Left renal pelvis (tissue), 4 donors: ENCODE measurements at places on chromosomes 4 and X. TPM values are rescaled to one million over a fixed set of nuclear protein-coding genes. Genes with fewer than 3 reads are reported as not detected.

Gene SNX25
- polyA plus RNA-seq = 25.5 TPM

Gene PPP2R3B
- 24.9 TPM for polyA plus RNA-seq

Gene FAM236D
- polyA plus RNA-seq = not detected

Gene AREG
- polyA plus RNA-seq = 0.20 TPM

Gene YIPF7
- polyA plus RNA-seq = 0.34 TPM

Gene GAGE1
- not detected for polyA plus RNA-seq

Gene CLIC2
- 4.0 TPM for polyA plus RNA-seq

Gene TLR8
- polyA plus RNA-seq = 0.41 TPM

Gene AADAT
- polyA plus RNA-seq = 23.7 TPM

Gene G3BP2
- 123 TPM for polyA plus RNA-seq

Gene UGT8
- 63.2 TPM for polyA plus RNA-seq

Gene MAGEB3
- not detected for polyA plus RNA-seq

GRCh38 chr4:108118505-108118904 is 50.2 kb downstream of the LEF1 start:
- DNase-seq = no peak

DNA sequence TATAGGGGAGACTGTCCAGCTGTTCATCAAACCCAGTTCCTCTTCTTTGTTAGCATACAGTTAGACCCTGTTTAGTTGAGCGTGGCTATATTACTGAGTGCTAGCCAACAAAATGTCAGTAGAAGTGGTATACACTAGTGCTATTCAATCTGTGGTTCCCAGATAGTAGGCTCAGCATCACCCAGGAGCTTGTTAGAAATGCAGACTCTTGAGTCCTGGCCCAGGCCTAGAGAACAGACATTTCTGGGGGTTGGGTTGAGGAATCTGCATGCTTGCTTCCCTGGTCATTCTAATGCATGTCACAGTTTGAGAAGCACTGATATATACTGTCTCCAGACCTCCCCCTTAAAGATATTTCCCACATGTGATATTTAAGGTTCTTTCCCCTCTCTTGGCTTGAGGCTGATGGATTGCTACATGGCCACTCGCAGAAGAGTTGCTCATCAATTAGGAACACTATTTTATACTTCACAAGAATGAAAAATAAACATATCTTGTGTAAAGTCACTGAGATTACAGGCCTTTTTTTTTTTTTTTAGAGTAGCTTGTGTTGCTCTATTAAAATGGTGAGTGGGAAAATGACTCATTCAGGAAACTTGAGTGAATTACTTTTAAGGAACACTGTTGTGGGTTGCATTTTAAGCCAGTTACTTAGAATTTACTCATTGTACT is 289.0 kb downstream of the STIM2 start:
- DNase-seq = no peak

DNA sequence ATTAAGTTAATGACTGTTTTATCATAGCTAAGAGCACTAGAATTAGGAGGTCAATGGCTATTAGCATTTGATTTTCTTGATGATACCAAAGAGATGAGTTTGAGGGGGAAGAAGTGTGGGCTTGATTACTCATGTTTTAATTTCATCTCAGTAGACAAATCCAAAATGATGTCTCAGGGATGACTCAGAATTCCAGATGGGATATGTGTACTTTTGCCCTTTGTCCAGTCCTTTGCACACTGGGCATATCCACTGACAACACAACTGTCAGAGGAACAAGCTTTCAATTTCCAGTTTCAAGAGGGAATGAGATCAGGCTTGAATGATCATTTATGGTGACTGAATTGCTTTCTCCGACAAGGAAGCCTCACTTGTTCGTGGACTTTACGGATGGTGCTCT is 325.3 kb upstream of the FTHL17 start:
- no peak for DNase-seq

GRCh38 chr4:136741468-136741867 is 790.8 kb downstream of the PCDH18 start:
- DNase-seq = no peak

- no peak for DNase-seq
These were observed 70.7 kb upstream of the TEX13C start for GRCh38 chrX:125248931-125249330.

DNA sequence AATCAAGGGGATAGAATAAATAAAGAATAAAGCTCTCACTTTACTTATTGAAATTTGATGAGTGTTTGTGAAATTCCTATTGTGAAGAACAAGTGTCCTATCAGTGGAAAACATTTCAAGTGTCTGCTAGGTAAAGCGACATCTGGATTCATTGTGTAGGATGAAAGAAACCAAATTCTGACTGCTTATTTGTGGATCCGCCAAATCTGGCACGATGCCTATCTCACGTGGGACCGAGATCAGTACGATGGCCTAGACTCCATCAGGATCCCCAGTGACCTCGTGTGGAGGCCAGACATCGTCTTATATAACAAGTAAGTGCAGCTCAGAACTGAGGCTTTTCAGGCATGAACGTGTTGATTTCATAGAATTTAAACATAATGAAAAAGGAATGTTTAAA is 1.9 kb downstream of the CHRNA9 start:
- DNase-seq = no peak

DNA sequence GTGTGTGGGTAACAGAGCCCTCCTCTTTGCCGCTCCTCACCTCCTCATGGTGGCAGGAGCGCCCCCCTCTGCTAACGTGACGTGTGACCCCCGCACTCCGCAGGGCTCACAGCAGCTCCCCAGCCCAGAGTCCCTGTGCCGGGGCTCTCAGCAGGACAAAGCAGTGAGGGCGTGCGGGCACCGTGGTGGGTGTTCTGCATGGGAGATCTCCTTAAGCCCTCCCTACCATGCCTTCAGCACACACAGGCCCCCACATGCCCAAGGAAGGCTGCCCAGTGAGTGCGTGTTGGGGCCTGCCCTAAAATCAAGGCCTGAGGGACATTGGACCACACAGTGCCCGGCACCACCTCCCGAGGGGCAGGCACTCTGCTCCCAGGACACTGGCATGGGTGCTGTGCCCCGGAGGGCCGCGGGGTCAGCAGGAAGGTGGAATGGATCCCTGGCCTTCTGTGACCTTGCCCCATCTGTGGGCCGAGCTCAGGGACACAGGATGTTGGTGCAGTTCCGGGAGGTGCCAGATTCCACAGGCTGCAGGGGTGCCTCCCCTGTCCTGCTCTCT is 10.1 kb downstream of the PSAPL1 start:
- no peak for DNase-seq

DNA sequence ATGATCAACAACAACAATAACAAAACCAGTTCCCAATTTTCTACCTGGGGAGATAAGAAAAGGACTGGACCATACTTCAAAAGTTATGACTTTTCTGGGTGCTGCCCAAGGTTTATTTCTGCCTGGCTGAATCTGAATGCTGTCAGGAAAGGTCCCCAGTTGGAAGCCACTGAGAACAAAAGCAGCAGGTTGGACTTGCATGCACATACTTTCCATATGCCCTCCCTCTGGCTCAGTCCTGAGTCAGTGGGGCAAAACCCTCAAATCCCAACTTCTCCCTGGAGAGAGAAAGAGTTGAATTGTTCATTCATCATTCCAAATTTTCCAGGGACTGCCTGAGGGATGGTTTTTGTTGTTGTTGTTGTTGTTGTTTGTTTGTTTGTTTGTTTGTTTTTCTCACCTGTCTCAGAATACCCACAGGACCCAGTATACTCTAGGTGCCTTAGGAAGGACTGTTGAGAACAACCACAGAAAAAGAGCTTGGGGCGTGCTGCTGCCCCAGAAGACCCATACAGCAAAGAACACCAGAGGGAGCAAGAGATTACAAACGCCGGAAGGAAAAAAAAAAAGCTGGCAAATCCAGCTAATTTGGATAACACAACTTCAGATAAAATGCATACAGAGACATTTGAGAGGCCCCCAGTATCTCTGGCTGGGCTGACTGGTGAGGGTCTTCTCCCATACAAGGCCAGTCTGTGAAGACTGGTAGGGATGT is 138.9 kb upstream of the INPP4B start:
- no peak for DNase-seq

DNA sequence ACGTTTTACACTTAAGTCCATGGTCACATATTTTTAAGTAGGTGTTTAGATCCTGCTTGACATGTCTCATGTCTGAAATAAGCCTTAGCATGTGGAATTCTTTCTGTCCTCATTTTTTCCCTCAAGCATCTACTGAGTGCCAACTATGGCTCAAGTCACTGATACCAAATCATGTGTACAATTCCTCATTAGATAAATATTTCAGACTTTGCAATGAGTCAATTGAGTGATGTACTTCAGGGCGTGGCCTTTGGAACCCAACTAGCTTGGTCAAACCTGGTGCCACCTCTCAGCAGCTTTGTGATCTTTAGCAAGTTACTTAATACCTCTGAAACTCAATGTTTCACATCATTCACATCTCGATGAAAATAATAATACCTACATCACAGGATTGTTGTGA is 12.6 kb upstream of the JADE1 start:
- DNase-seq = no peak

- DNase-seq = no peak
These were observed 687 bp upstream of the ZNF275 start for GRCh38 chrX:153333266-153333665.

DNA sequence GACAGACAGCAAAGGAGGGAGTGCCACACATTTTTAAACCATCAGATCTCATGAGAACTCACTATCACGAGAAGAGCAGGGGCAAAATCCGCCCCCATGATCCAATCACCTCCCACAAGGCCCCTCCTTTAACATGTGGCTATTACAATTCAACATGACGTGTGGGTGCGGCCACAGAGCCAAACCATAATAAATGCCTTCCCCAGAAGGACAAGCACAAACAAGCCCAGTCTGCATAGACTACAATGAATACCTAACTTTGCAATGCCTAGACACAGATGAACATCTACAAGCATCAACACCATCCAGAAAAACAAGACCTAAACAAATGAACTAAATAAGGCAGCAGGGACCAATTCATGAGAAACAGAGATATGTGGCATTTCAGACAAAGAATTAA is 12.3 kb downstream of the ETDA start:
- DNase-seq = no peak

DNA sequence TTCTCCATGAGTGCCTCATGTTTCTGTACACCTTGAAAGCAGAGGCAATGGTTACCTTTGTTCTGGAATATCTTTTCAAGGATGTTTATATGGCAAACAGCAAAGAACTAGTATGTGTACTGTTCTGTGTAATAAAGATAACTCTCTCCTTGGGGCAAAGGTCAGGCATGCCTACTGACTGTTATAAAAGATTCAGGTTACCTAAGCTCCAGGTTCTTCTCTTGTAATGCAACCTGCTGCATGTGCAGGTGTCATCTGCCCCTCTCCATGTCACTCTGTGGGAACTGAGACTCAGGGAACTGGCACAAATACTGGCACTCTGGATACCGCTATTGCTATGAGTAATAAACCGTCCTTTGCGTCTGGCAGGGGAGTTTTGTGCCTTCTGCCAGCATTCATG is 5.4 kb upstream of the TRPC3 start:
- no peak for DNase-seq

DNA sequence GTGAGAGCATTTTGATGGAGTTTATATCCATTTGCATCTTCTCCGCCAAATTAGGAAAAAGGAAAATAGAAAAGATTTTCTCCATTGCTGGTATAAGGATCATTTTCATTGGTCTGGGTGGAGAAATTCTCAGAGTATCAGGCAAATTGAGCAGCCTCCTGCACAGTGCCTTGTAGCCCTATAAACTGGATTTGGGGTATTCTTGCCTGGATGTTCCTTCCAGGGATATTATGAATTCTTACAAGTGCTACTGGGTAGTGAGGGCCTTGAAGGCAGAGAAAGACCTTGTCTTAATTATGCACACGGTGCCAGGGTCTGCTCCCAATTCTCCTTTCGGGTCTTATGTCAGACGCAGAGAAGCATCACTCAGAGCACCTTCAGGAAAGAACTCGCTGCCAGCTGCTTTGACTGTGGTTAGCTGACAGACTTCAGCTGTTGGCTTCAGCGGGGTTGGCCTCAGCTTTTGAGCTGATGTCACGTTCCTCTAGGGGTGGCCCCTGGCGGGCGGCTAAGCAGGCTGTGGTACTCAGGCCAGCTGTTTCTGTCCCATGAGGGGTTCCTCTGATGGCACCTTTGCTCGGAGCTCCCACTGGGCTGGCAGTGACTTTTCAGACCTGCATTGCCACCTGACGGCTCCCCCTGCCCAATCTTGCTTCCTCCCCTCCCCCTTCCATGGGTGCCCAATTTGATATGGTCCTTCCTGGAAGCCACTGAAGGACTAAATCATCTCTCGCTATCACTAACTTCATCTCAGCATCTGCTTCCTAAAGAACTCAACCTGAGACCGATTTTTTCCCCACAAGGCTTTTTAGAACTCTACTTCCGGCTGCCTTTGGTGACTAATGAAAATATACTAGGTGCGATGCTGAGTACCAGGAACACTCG is 519.5 kb downstream of the BCOR start:
- DNase-seq = no peak

- DNase-seq = no peak
These were observed 910.4 kb downstream of the RAB28 start for GRCh38 chr4:12573716-12574115.

- no peak for DNase-seq
These were observed 22.1 kb downstream of the TNIP2 start for GRCh38 chr4:2733844-2734574.

- no peak for DNase-seq
These were observed 81.9 kb downstream of the PJA1 start for GRCh38 chrX:69083361-69083760.

DNA sequence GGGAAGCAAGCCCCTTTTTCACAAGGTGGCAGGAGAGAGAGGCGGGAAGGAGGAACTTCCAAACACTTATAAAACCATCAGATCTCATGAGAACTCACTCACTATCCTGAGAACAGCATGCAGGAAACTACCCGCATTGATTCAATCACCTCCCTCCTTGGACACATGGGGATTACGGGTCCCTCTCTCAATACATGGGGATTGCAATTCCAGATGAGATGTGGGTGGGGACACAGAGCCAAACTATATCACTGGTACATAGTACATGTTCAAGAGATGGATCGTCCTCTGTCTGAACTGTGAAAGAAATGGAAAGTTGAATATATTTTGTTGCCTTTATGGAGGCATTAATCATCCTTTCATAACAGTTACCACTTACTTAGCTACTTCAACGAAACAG is 12.8 kb downstream of the EREG start:
- no peak for DNase-seq

GRCh38 chr4:167989815-167990214 is 102.5 kb upstream of the ANXA10 start:
- DNase-seq = no peak

DNA sequence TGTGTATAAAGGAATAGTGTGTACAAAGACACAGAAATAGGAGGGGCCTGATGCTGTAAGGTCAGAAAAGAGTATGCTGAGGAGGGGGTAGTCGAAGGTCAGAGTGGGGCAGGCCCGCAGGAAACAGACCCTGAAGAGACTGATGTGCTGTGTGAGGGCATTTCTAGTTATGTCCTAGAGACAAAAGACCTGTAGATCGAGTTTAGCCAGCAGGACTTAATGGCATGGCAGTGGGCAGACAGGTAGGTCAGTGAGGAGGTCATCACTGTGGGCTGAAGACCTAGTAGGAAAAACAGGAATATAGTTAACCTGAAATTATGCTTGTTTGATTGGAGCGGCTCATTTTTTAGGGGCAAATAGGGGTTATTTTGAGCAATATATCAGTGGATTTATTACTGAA is 57.1 kb downstream of the KIAA0232 start:
- DNase-seq = no peak
